ENCODE measurements at places on chromosomes 3 and 15. TPM values are rescaled to one million over a fixed set of nuclear protein-coding genes. Genes with fewer than 3 reads are reported as not detected.

TMOD3 gene
- total RNA-seq = 32.3 TPM

GRCh38 chr15:85689729-85690128, 105.0 kb downstream of the KLHL25 start:
- no peak for DNase-seq

- no peak for DNase-seq
Observed at GRCh38 chr3:106341586-106342162, 472.9 kb upstream of the CBLB start.

GRCh38 chr3:20842594-20843436, 656.8 kb upstream of the SGO1 start:
- DNase-seq = no peak

GP5 gene
- not detected for total RNA-seq

MOBP gene
- not detected for total RNA-seq

DNA sequence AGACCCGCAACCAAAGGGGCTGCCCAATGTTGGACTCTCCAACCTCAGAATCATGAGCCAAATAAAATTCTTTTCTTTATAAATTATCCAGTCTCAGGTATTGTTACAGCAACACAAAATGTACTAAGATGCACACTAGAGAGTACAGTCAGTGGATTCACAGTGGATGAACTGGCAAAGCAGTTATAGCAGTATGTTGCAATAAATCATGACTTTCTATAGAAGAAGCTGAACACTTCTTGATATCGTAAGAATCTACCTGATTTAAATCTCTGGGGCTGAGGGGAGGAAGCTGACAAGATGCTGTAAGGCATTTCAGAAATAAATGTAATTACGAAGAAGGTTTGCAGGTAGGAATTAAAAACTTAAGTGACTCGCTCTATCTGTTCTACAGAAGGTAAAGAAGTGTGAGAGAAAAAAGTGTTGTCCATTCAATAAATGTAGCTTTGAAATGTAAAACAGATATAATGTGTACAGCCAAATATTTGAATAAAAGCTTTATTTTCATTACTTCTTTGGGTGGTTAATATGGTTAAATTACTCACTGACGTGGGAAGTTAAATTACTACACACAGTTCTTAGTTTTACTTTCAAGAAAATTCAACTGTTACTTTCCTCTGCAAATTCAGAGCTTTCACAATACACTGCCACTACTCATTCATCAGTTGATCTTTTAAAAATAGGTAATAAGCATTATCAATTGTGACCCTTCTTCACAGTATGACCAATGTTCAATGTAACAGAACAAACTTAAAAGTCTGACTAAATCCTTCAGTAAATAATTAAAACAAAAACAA, 439.1 kb downstream of the SHQ1 start:
- no peak for DNase-seq

DNA sequence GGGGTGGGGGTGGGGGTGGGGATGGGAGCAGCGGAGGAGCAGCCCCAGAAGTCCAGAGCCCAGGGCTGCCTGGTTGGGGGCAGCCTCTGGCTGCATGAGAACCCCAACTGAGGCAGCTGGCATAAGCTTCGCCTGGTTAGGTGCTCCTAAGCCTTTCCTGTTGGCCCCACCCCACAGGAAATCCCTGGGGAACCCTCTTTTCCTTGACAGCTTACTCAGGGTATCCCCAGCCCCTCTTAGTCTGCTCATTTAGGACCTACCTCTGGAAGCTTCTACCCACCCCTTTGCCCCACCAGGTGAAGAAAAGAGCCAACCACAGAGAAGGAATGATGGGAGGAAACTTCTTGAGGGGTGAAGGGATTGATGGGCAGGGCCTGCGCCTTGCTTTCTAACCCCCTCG, 53.4 kb downstream of the IL20RB start:
- no peak for DNase-seq

SYNPR gene
- not detected for total RNA-seq

TNK2 gene
- 13.9 TPM for total RNA-seq

SNTN gene
- total RNA-seq = not detected

DNA sequence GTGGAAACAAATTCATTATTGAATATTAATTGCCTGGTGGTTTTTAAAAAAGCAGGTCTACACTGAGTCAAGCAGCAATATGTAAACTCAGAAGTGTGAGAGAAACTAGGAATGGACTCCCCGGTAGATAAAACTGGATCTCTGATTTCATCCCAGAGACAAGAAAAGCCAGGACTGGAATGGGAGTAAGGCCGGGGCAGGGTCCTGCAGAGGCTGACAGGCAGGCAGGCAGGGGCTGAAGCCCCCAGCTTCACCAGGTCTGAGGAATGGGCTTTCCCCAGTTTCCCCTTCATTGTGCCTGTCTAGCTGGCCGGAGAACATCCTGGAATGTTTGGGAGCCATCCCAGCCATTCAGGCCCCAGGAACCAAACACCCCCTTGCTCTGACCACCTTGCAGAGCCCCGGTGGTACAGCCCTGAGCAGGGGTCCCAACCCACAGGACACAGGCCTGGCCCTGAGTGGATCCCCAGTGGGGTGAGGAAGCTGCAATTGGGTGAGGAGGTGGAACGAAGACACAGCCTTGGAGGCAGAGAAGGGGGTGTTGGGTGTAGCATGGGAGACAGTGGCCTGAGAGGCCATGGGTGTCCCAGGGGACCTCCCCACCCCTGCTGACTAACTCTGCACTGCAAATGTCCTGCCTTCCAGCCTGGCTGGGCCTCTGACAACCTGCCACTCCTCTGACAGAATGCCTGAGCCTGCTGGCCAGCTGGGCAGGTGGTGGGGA, 31.7 kb upstream of the XYLB start:
- no peak for DNase-seq

GRCh38 chr3:75320369-75320768, 343.8 kb upstream of the FRG2C start:
- no peak for DNase-seq

TGM5 gene
- total RNA-seq = not detected

PLA2G4E gene
- not detected for total RNA-seq

- no peak for DNase-seq
Observed at GRCh38 chr3:129519896-129520715, 8.3 kb upstream of the RHO start.

CHRM5 gene
- not detected for total RNA-seq

GRCh38 chr3:145767909-145768308, 393.1 kb downstream of the PLOD2 start:
- DNase-seq = no peak

DNA sequence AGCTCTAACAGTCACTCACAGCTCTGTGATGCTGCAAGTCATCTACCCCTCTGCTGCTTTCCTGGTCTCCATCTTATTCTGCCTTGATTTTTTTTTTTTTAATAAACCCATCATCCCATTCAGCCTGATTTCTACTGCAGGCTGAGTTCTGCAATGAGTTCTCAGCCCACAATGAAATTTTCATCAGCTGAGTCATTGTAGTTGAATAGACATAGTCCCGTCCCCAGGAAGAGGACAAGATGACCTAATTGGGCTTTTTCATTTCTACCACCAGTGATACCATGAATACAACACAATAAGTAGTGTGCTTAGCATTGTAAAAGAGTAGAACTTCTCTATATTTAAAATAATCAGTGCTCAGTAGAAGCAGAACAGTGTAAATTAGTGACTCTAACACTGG, 59.3 kb downstream of the C3orf85 start:
- peak; percentile 79 for DNase-seq

Measured in M059J (cell line).